ENCODE measurements at places on chromosomes 5 and 9. TPM values are rescaled to one million over a fixed set of nuclear protein-coding genes. Genes with fewer than 3 reads are reported as not detected.

SLC6A7 gene
- not detected for total RNA-seq

PLAC8L1 gene
- total RNA-seq: 0.26 TPM

PKN3 gene
- 13.4 TPM for total RNA-seq

TAF11L10 gene
- total RNA-seq: not detected

PAX5 gene
- total RNA-seq: not detected

FAXDC2 gene
- total RNA-seq: 0.31 TPM
